ENCODE measurements at places on chromosomes 5 and 9.

GRCh38 chr5:126065061-126065460, 358.1 kb upstream of the GRAMD2B start:
- DNase-seq: no peak

DNA sequence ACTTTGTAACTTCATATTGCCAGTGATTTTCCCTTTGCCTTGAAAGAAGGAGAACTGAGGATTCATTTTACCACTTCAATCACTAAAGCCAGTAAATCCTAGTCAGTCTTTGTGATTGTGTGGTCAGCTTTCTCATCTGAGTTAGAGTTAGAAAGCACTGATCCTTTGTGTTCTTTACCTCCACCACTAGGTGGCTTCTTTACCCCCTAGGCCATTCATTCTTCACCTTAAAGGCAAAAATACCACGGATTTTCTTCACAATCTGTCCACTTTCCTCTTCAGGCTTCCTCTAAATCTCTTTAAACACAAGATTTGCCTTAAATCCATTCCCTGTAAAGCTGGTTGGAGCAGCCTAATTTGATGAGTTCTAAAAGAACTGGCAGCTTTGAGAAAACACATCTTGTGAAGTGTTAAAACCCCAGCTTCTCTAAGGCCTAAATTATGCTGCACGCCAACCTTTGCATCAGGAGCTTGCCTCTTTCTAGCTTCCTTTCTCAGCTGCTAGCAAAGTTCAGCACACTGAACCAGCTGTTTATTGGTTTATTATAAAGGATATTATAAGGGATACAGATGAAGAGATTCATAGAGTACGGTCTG, 20.4 kb downstream of the BDP1 start:
- DNase-seq: peak; percentile 15

GRCh38 chr5:1786621-1787471, 12.8 kb downstream of the MRPL36 start:
- no peak for DNase-seq

GRCh38 chr5:55104946-55105701, 2.7 kb downstream of the GZMA start:
- no peak for DNase-seq

DNA sequence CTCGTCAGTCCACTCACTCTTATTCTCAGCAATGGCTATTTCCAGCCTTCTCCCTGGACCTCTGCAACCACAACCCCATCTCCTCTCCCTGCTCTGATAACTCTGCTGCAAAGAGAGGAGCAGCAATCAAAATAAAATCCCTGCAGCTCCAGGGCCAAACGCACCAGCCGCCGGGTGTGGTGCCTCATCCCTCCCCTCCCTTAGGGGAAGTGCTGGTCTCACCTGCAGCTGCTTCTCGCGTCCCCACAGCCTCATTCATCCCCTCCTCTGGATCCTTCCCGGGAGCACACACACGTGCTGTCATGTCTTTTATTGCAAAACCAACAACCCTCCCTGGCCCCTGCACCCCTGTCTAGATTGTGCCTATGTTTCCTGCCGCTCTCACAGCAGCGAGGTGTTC, 77.8 kb downstream of the TENT4A start:
- no peak for DNase-seq

DNA sequence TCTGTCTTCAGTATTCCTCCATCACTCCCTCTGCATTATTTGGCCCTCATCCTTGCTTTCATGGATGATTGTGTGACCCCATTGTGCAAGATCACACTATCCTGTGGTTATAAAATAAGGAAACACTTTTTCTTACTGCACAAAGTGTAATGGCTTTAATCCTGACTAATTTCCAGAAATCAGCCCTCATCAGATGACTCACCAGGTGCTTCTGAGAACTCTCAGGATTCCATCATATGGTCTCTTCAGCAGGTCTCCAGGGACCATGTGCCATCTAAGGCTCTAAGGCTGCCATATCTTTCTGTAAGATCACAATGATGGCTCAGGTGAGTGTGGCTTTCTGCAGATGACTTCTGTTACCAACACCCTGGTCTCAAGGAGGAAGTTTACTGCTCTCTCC, 27.3 kb upstream of the FER start:
- no peak for DNase-seq

- no peak for DNase-seq
Measured at GRCh38 chr9:128835246-128836210, 5.9 kb upstream of the SPOUT1 start.

GRCh38 chr9:15542624-15543023, 10.2 kb upstream of the CCDC171 start:
- DNase-seq: no peak

GRCh38 chr5:103487218-103487617, 75.4 kb downstream of the NUDT12 start:
- DNase-seq: no peak

GRCh38 chr9:88706193-88707113, 171.5 kb downstream of the NXNL2 start:
- no peak for DNase-seq

DNA sequence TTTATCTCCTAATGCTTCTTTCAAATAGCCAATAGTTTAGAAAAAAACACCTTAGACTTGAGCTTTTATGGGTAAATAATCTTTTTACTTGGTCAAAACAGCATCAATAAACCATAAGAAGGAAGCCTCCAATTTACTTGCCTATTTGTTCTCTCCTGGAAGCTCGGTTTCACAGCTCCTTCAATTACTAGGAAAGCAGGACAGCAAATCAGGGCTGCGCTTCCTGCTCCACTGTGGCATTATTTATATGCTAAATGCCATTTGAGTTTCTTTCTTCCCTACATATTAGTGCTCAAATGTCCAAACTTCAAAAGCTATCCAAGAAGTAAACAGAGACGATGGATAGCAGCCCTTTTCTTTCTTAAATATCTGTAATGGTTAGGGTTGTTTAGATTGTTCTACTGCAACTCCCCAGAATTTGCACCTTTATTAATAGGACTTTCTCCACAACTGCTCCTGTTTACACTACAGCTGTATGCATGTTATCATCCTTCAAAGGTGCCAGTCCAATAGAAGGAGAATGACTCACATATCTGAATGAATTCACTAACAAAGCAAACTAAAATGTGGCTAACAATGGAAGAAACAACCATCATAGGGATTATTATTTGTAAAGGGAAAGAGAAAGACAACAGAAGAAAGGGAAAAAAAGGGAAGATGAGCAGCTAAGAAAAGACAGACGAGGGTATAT, 58.7 kb downstream of the MED27 start:
- DNase-seq: no peak

GRCh38 chr5:143205386-143205785, 198.1 kb downstream of the NR3C1 start:
- no peak for DNase-seq

DNA sequence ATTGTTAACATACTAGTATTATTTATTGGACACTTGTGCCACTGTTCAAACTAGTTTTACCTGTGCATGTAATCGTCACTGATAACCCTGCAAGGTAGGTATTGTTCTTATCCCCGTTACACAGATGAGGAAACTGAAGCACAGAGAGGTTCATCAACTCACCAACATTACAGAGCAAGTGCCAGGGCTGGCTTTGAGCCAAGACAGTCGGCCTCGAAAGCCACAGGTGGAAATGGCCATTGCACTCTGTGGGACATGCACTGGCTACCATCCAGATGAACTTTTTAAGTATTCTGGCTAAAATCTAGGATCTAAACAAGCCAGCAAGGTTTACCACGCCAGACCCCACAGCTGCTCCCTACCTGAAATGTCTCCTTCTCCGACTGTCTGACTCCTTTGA, 57.9 kb downstream of the TEX10 start:
- no peak for DNase-seq

DNA sequence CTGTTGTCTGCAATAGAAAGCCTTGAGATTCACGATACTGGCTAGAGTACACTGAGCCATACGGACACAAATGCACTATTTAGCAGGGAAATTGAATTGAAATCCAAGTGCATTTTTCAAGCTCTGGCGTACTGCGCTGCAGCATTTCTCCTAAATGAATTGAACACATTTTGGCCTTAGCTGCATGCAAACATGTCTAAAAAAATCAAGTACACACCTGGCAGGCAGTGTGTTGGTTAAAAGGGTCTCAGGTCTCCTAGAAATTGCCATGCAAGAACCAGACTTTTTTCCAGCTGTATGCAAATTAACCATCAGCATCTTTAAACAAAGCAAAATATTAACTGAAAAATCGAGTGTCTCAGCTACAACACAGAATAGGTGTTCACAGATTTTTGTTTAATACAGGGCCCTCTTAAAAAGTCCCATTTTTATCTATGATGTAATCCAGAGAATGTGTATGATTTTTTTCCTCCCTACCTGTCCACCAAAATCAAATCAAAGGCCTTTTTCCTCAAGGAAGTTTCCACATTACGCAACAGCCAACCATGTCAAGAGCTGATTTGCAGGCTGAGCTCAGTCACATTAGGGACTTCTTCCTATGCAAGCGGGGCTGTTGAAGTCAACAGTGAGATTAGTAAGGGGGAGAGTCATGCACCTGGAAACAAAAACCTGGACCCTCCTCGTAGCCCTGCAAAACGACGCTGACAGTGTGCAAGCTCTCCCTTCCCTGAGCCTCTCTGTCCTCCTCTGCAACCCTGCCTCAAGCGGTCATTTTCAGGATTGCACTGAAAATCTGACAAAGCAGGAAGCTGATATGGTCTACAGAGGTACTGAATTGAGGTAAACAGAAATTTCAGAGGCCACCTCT, 14.1 kb upstream of the SFXN1 start:
- peak; percentile 38 for DNase-seq

- no peak for DNase-seq
Measured at GRCh38 chr9:121833061-121833460, 181.6 kb downstream of the DAB2IP start.

GRCh38 chr5:100789694-100790093, 113.4 kb downstream of the ST8SIA4 start:
- no peak for DNase-seq

- DNase-seq: no peak
Measured at GRCh38 chr5:180109920-180110319, 38.4 kb upstream of the RNF130 start.

DNA sequence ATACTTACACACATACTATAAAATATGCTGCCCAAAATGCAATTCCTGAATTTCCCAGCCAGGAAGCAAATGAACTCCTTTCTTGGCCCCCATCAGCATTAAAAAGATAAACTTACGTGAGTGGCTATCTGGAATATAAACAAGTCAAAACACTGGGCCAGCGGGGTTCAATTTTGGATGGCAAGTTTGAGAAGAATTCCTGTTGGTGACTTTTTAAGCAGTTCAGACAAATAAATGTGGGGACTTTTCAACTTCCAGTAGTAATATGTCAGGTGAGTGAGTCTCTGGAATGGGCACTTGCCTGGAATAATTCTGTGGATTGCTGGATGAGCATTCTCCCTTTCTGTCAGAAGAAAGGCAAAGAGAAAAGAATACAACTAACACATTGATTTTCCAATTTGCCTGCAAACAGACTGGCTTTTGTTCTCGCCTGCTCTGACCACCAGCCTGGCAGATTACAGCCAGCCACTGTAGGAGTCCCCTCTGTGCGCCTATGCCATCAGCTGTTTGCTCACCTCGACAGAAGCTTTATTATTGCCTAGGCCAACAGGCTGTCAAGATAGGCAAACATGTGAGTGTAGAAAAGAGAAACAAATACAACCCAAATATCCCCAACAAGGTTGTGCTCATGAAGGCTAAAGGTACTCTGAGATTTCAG, 78.6 kb downstream of the MRPS27 start:
- DNase-seq: peak; percentile 88

- no peak for DNase-seq
Measured at GRCh38 chr5:112732131-112732530, 5.6 kb upstream of the APC start.

- DNase-seq: no peak
Measured at GRCh38 chr5:82905986-82906385, 171.2 kb downstream of the TMEM167A start.

- DNase-seq: no peak
Measured at GRCh38 chr5:143721925-143722324, 90.0 kb upstream of the HMHB1 start.

- no peak for DNase-seq
Measured at GRCh38 chr9:20406344-20406743, 216.0 kb downstream of the MLLT3 start.

GRCh38 chr5:80055491-80056170, 20.5 kb downstream of the THBS4 start:
- no peak for DNase-seq

DNA sequence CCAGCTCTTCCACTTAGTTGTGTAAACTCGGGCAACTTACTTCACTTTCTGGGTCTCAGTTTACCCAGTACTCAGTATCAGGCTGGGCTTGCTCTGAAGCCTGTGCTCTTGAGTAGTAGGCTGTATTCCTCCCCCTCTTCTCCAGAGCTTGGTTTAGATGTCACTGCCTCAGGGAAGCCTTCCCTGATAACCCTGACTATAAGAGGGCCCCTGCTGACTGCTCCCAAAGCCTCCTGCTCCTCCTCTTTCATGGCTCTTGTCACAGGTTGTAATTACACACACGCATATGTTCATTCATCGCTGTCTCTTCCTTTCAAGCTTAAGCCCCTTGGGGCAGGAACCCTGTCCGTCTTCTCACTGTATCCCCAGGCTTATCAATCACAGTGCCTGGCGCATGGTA, 140.2 kb downstream of the RGS3 start:
- DNase-seq: no peak

DNA sequence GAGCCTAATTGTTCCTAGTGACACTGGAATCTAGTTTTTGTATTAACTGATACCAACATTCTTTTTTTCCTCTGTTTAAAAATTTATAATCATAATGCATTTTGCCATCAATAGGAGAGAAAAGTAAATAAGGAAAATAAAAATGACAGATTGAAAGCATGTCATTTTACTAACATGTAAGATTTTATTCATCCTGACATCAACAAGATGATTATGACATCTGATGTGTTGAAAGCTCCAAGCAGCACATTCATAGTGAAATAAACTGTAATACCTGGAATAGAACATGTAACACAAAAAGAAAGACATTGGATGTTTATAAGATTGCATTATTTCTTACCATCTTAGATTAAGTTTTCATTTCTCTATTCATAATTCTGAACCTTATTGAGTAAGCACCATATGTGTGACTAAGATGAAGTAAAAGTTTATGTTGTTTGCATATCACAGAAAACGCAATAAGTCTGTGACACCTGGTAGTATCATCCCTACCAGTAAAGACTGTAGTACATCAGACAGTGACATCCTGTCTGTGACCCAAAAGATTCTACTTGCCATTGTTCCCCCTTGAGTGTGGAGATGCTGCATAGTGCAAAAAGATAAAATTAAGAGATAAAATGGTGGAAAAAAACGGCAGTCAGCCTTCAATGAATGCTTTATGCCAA, 225.6 kb downstream of the PCSK5 start:
- no peak for DNase-seq

Measured in hippocampal formation (tissue), 2 donors.